A172 (cell line): ENCODE measurements at places on chromosomes 1 and 21.

DNA sequence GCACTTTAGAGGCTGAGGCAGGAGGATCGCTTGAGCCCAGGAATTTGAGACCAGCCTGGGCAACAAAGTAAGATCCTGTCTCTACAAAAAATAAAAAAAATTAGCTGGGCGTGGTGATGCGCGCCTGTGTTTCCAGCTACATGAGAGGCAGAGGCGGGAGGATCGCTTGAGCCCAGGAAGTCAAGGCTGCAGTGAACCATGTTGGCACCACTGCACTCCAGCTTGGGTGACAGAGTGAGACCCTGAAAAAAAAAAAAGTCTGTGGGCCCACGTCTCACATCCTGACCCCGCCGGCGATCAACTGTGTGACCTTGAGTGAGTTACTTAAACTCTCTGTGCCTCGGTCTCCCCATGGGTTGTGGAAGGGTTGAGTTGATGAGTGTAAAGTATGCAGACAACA lies 12.7 kb upstream of the ZBTB21 start:
- DNase-seq, result no peak

- DNase-seq, result no peak
These were observed 15.5 kb downstream of the ST3GAL3 start for GRCh38 chr1:43722810-43723209.

DNA sequence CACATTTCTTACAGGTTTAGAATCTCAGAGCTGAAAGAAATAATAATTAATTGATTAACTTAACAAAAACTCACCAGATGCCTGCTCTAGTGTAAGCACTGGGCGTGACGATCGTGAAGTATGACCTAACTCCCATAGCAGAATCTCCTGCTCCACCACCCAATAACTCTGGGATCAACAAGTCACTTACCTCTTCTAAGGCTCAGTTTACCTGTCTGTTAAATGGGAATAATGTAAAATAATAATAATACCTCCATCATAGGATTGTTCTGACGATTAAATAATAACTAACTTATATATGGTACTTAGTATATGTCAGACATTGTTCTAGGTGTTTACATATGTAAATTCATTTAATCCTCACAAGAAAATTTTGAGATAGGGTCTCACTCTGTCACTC lies 24.6 kb downstream of the COA7 start:
- DNase-seq, result no peak

DNA sequence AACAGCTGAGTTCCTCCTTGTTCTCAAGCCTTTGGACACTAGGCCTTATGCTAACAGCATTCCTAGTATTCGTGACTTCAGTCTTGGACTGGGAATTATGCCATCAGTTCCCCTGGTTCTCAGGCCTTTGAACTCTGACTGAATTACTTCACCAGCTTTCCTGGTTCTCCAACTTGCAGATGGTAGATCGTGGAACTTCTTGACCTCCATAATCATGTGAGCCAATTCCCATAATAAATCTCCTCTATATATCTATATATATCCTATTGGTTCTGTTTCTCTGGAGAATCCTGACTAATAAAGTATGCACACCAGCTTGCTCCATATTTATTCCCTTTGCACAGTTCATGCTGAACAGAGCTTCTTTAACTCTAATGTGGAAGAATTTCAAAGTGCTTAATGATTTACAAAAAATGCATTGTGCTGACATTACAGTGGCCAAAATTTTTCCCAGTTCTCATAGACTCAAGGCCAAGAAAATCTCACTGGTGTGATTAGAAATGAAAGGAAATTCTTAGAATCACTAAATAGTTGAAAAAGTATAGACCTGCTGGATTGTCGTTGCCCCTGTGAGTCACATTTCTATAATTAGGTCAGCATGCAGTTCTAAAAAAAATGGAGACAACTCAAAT lies 462.9 kb upstream of the ADAMTS5 start:
- no peak for DNase-seq

- DNase-seq, result peak; percentile 14
These were observed 28.9 kb upstream of the CLSTN1 start for GRCh38 chr1:9852410-9853248.

- peak; percentile 22 for DNase-seq
These were observed 14.4 kb downstream of the ANP32E start for GRCh38 chr1:150221552-150221951.

- no peak for DNase-seq
These were observed 49.3 kb upstream of the SAMSN1 start for GRCh38 chr21:14595449-14595848.

DNA sequence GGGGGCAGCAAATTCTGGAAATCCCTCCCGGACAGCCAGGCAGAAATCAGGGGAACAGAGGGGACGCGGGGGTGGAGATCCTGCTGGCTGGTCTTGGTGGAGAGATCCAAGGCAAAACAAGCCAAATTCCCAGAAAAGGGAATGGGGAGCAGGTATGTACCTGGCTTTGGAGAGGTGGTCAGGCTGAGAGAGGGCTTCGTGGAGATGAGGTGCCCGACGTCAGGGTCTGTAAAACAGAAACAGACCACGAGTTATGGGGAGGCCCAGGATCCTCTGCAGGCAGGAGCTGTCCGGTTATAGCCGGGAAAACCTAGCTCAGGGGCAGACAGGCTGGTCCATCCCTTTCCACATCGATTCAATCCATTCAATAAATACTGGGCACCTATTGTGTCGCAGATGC lies 4.4 kb downstream of the CLEC20A start:
- no peak for DNase-seq

DNA sequence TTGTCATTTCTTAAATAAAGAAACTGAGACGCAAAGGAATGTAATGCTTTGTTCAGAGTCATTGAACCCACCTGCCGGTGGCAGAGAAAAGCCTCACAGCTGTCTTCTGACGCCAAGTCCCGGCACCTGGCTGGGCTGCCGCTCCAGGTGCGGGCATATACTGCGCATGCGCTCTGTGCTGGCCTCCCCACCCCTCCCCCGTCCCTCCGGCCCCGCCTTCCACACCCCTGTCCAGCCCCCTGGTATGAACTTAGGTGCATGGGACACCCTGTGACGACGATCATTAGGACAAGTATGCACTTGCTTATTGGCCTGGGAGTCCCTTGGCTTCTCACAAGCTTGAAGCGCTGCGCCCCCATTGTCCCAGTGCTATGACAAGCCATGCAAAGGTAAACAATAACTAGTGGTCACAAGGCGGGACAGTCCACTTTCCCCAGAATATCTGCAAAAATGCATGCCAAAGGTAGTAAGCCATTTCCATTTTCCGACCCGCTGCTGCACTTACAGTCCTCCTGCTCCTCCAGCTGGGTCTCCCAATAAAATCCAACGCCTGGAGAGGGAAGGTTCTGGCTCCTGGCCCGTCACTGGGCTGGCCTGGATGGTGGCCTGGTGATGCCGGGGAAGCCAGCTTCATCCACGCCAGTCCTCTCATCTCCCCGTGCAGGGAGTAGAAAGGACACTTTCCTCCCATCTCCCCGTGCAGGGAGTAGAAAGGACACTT lies 100.4 kb downstream of the PSMG1 start:
- DNase-seq, result no peak

GRCh38 chr1:24363994-24364393 lies 44.8 kb downstream of the GRHL3 start:
- no peak for DNase-seq

GRCh38 chr1:108575375-108575774 lies 15.5 kb downstream of the EEIG2 start:
- no peak for DNase-seq

DNA sequence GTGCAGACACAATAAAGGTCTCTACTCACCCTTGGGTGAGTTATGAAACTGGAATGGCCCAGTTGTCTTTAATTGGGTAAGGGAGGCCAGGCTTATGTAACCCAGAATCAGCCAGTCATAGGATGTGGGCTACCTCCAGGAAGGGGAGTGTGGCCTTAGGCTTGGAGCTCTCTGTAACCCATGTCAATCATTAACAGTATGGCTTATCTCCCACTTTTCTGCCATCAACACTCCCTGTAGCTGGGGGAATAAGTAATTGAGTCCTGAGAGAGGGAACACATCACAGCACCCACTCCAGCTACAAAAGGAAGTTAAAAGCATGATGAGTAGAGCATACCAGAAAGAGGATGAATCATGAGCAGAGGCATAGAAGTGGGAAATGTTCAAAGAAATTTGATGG lies 327.0 kb upstream of the DUSP10 start:
- no peak for DNase-seq

DNA sequence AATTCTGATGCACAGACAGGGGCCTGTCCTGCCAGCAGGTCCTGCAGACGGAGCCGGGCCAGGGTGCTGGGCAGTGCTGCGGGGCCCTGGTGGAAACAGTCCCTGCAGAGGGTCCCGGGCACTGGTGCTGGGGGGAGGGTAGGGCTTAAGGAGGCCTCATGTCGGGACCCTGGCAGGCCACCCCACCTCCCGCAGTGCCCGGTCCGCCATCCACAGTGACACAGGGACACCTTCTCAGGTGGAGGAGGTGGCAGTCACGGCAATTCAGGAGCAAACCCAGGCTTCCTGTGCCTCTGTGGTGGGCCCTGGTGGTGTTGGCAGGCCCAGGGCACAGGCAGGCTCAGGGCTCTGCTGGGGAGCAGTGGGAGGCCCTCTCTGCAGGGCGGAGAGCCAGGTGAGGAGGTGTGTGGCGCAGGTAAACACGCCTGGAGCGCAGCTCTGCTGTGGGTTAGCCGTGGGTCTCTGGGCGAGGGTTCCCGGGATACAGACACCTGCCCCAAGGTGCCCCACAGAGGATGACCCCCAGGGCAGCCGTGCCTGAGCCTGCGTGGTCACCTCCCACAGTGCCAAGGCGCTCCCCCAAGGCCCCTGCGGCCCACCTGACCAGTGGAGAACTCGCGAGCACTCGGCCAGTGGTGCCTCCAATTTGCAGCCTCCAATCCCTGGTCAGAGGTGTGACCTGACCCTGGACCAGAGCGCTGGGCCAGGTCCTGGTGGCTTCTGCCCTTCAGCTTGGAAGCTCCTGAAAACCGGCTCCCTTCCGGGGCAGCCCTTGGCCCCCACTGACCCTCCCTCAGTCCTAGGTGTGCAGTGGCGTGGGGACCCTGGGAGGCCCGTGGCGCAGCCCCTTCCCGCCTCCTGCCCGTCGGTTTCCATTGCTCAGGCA lies 19.2 kb downstream of the COL18A1 start:
- DNase-seq, result no peak

DNA sequence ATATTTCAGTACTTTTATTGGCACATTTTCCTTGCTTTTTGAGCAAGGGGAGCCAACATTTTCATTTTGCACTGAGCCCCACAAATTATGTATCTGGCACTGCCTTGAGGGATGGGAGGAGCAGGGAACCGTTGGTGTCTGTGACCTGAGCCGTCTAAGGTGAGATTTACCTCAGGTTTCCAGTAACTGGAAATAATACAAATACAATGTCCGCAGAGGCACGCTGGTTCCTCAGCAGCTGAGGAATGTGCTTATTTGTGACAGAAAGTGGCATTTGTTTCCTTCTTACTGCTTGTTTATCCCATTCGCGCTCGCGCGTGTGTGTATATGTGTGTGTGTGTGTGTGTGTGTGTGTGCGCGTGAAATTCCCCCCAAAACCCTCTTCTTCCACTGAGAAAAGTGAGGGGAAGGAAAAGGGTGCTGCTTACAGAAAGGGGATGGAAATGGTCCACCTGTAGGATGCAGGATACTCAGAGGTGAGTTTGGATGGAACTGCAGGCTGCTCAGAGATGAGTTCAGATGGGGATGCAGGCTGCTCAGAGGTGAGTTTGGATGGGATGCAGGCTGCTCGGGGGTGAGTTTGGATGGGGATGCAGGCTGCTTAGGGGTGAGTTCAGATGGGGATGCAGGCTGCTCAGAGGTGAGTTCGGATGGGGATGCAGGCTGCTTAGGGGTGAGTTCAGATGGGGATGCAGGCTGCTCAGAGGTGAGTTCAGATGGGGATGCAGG lies 30.2 kb upstream of the SLAMF1 start:
- no peak for DNase-seq

DNA sequence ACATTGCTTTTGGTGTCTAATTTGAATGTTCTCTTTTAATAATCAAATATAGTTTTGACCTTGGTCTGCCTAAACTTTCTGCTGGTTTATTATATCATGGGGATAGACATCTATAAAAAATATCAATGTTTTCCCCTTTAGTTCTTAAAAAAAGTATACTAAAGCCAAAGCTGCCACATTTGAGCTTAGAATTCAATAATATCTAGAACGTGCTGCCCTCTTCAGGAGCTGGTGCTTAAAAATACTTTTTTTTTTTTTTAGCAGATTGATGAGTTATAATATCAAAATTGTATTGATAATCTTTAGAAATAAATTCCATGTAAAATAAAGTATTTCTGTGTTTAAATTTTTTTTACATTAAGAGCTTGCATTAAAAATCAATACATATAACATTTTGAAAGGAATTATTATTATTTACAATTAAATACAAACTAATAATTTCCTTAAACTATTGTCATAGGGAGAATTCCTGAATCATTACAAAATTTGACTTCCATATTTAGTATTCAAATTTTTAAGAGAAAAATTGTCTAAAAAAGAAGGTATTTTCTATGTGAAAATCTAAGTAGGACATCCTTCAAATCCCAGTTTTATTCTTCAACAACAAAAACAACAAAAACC lies 40.1 kb upstream of the ADGRL2 start:
- no peak for DNase-seq

GRCh38 chr1:43947061-43947873 lies 517 bp downstream of the IPO13 start:
- no peak for DNase-seq

GRCh38 chr1:167899253-167899681 lies 14.7 kb downstream of the ADCY10 start:
- no peak for DNase-seq

GRCh38 chr1:184664042-184664660 lies 90.5 kb downstream of the EDEM3 start:
- peak; percentile 47 for DNase-seq

DNA sequence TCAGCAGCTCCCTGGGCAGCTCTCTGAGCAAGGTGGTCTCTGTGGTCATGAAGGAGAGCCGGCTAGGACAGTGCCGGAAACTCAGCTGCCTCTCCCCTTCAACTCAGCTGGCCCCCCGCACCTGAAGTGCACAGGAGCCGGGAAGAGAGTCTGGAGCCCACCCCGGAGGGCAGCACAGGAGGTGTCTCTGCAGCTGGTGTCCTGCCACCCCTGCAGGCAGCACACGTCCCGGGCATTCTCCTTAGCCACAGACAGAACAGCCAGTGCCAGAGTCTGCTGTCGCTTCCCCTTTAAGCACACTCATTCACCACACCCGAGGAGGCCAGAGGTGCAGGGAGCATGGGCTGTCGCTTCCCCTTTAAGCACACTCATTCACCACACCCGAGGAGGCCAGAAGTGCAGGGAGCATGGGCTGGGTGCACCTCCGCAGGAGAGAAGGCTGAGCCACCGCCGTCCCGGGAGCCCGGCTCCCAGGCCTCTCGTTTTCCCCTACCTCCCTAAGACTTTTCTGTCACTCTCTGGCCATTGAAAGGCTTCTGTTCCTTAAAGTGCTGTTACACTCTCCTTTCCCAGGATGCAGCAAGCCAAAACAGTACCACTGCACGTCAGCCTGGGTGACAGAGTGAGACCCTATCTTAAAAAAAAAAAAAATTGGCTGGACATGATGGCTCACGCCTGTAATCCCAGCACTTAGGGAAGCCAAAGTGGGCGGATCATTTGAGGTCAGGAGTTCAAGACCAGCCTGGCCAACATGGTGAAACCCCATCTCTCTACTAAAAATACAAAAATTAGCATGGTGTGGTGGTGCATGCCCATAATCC lies 16.9 kb upstream of the SAMD11 start:
- DNase-seq, result no peak

GRCh38 chr1:153543736-153544135 lies 1.9 kb downstream of the S100A4 start:
- DNase-seq, result no peak
